Activated T-helper 1 cell treated with anti-CD3 and anti-CD28 coated beads, Interleukin-12 subunit alpha, Interleukin-12 subunit beta, Interleukin-2, Interleukin-4 antibody, amounts not matched to agents 30 ng/mL and 10 ng/mL and 1 ng/mL, durations not matched to agents 14 hours and 24 hours and 36 hours (primary cell): ENCODE measurements at places on chromosomes 16 and 17. TPM values are rescaled to one million over a fixed set of nuclear protein-coding genes. Genes with fewer than 3 reads are reported as not detected.
A peak's percentile ranks its signal among the peaks of the same experiment; 100 is the strongest.

Gene C16orf74
- total RNA-seq = 0.17 TPM in 1 of 2 replicates, not detected in the other

Gene SLC38A8
- not detected in 2 replicates for total RNA-seq

Gene NFE2L1
- 86.6 and 92.0 TPM in 2 replicates for total RNA-seq

Gene MYH2
- total RNA-seq = not detected in 2 replicates

Gene SLC16A6
- total RNA-seq = 3.0 and 3.8 TPM in 2 replicates

DNA sequence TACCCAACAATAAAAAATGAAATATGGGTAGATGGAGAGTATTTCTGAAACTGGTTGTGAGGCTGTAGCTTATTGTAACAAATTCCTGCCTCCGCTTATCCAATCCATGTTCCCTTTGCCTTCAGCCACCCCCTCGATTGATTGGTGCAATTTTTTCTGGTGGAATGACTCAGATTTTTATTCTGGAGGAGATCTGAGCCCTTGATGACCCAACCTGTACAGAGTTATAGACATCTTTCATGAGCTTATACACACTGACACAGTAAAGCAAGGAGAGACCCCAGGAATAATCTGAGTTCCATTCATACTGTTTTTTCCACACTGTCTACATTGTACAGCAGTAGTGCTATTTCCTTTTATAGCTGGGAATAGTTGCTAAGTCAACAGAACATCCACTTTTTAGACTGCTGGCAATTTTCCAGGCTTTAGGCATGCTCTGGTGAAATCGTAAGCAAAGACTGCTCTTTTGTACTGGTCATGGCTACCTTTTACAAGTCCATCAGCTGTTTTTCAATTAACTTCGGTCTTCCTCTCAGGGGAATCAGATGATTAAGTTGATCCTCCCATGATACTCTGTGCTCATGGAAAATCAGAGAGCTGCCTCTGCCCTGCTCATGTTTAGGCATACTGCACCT is 30.1 kb downstream of the CCL4 start:
- peaks cover 10% of the 10 kb centered on the region for H3K27me3 ChIP-seq
- no peak overlapping the region for H3K27ac ChIP-seq
- no peaks in the 10 kb centered on the region for H3K4me1 ChIP-seq

DNA sequence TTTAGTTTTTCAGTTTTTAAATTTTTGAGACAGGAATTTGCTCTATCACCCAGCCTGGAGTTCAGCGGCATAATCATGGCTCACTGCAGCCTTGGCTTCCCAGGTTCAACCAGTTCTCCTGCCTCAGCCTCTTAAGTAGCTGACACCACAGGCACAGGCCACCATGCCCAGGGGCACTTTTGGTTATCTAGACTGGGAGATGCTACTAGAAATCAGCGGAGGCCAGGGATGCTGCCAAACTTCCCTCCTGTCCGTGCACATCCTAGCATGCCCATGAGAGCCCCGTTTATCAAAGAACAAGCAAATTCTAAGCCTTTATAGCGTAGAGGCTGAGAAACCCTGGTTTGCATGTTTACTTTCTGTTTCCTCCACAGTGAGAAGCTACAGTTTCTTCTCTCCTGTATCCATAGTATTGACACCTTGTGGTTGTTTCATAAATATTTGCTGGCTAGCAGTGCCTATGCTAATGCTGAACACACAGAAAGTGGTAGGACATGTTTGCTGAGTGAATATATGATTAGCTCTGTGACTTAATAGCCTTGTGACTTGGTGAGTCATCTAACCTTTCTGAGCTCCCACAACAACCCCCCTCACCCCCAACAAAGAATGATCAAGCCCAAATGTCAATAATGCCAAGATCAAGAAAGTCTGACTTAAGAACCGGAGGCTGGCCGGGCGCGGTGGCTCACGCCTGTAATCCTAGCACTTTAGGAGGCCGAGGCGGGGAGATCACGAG is 39.2 kb upstream of the MAF start:
- H3K4me3 ChIP-seq = peak overlapping the region; percentile 38
- H3K4me1 ChIP-seq = peaks cover 55% of the 10 kb centered on the region
- no peak for DNase-seq
- no peaks in the 10 kb centered on the region for H3K27me3 ChIP-seq
- H3K36me3 ChIP-seq = peaks cover 4% of the 10 kb centered on the region
- H3K27ac ChIP-seq = peak overlapping the region; percentile 85

DNA sequence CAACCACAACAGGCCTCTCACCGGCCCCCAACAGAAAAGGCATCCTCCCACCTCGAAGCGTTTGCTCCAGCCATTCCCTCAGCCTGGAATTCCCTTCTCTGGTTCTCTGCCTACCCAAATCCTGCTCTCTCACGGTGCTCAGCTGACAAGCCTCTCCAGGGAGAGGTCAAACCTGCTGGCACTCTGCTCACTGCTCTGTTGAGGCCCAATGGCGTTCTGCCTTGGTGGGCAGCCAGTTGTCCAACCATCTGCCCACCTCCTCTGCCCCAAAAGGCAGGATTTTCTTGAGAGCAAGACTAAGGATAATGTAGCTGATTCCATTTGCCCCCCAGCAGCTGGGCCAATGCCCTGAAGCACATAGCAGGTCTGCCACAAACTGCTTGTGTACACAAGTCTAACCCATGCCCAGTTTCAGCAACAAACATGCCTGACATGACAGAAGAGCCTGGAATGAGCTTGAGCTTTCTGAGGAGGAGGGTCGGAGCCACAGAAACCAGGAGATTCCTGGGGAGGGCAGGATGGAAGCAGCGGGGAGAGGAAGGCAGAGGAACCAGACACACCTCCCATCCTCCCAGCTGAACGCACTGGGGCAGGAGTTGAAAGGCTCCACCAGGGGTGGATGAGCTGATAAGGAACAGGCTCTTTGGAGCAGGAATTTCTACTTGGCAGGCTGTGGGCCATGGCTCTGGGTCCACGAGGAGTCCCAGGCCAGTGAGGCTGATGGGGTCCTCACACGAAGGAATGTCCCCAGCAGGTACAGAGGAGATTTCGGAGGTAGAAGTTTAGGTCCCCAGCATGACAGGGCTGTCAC is 23.9 kb downstream of the ARHGAP27 start:
- peaks cover 42% of the 10 kb centered on the region for H3K4me1 ChIP-seq
- H3K27me3 ChIP-seq = no peaks in the 10 kb centered on the region
- H3K4me3 ChIP-seq = peak overlapping the region; percentile 98
- no peak for DNase-seq

DNA sequence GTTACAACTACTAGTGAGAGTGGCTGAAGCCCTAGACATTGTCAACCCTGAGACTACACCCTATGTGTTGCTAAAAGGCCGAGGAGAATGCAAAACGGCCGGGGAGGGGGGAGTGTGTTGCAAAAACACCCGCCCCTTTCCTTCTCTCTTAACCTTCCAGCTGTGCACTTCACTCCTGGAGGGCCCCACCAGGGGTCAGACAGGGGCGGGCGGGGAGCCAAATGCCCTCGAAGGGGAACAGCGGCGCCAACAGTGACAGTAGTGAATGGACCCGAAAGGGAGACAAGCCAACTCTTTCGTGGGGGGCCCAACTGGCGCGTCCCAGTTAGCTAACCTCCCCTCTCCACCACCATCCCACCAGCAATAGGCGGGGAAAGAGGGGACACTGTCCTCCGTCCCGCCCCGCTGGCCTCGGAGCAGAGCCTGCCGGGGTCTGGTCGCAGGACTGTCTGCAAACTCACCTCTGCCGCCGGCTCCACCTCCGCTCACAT is 352 bp downstream of the MARF1 start:
- peak overlapping the region; percentile 96 for H3K27ac ChIP-seq
- peak; percentile 65 for DNase-seq
- H3K27me3 ChIP-seq = no peaks in the 10 kb centered on the region
- H3K36me3 ChIP-seq = peaks cover 13% of the 10 kb centered on the region
- H3K4me3 ChIP-seq = peak overlapping the region; percentile 96

DNA sequence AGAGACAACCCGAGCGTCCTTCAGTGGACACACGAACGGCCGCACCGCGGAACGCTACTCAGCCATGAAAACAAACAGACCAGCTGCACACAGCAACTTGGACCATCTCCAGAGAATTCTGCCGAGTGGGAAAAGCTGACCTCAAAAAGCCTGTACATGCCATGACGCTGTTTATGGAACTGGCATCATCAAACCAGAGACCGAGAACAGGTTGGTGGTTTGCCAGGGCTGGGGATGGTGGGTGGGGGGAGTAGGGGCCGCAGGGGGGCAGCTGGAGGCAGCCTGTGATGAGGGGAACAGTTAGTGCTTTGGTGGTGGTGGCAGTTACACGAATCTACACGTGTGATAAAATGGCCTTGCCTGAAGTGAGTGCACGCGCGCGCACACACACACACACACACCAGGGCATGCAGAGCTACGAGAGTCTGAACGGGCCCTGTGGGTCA is 169.8 kb downstream of the LAT start:
- peaks cover 6% of the 10 kb centered on the region for H3K36me3 ChIP-seq
- H3K27me3 ChIP-seq = no peaks in the 10 kb centered on the region
- peaks cover 29% of the 10 kb centered on the region for H3K4me1 ChIP-seq
- H3K27ac ChIP-seq = no peak overlapping the region
- no peak overlapping the region for H3K4me3 ChIP-seq

DNA sequence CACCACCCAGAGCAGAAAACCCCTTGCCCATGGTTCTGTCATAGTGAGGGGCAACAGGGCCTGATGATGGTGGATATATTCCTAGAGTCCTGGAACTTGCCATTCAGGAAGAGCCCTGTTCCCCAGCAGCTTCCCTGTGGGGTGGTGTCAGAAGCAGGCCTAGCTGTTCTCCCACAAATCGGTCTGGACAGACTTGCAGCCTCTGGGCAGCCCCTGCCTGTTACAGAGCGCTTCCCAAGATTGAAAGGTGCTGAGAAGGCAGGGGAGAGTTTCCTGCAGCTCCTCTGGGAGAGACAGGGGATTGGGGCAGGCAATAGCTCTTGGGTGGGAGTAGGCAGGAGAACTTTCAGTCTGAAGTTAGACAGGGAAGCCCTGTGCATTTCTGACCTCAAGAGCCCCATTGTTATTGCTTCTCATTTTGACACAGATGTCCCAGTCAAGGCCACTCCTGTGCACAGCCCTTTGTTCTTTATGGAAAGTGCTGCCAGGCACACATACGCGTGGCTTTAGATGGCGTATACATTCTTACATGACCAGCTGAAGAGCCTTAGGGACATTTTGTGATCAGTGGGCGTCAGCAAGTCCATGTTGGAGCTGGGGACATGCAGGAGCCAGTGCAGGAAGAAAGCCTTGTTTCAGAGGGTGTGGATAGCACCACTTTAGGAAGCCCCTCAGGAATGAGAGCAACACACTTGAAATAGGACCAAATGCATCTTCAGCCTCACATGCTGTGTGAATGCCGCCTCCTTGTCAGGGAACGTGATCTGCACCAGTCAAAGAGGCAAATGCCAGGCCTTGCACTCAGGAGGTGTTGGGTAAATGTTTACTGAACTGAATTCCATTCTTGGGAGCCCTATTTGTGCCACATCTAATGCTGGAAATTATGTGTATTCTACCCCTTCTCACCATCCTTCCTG is 67.5 kb downstream of the GNAO1 start:
- peaks cover 35% of the 10 kb centered on the region for H3K27me3 ChIP-seq
- peaks cover 1% of the 10 kb centered on the region for H3K36me3 ChIP-seq
- no peak overlapping the region for H3K27ac ChIP-seq
- no peak overlapping the region for H3K4me3 ChIP-seq
- no peak for DNase-seq
- peaks cover 26% of the 10 kb centered on the region for H3K4me1 ChIP-seq

DNA sequence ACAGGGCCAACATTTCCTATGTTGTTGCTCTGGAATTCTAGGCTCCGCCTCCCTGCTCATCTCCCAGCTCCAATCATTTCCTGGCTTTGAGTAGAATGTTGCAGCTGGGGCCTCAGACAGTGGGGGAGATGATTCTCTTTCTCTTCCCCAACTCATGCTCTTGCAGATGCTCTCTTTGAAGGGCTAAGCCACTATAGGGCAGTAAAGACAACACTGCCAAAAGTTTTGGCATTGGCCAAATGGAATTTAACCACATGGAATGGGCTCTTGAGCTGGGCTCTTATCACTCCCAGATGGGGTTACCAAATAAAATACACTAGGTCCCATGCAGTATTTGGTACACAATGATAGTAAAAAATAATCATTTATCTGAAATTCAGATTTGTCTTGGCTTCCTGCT is 19.6 kb upstream of the EFCAB13 start:
- peaks cover 8% of the 10 kb centered on the region for H3K27me3 ChIP-seq
- no peak for DNase-seq
- H3K4me3 ChIP-seq = no peak overlapping the region
- H3K4me1 ChIP-seq = peaks cover 14% of the 10 kb centered on the region
- peaks cover 3% of the 10 kb centered on the region for H3K36me3 ChIP-seq

GRCh38 chr16:64858076-64858475 is 263.8 kb downstream of the CDH11 start:
- H3K4me1 ChIP-seq = no peaks in the 10 kb centered on the region
- DNase-seq = no peak
- no peak overlapping the region for H3K4me3 ChIP-seq

- H3K27ac ChIP-seq = no peak overlapping the region
- H3K36me3 ChIP-seq = no peaks in the 10 kb centered on the region
- no peak overlapping the region for H3K4me3 ChIP-seq
- no peaks in the 10 kb centered on the region for H3K27me3 ChIP-seq
Observed at GRCh38 chr17:55172612-55173011, 92.1 kb upstream of the HLF start.

GRCh38 chr16:61007694-61008093 is 1028.5 kb downstream of the CDH8 start:
- H3K27me3 ChIP-seq = no peaks in the 10 kb centered on the region
- H3K4me1 ChIP-seq = no peaks in the 10 kb centered on the region
- no peak for DNase-seq
- no peaks in the 10 kb centered on the region for H3K36me3 ChIP-seq
- H3K4me3 ChIP-seq = no peak overlapping the region

DNA sequence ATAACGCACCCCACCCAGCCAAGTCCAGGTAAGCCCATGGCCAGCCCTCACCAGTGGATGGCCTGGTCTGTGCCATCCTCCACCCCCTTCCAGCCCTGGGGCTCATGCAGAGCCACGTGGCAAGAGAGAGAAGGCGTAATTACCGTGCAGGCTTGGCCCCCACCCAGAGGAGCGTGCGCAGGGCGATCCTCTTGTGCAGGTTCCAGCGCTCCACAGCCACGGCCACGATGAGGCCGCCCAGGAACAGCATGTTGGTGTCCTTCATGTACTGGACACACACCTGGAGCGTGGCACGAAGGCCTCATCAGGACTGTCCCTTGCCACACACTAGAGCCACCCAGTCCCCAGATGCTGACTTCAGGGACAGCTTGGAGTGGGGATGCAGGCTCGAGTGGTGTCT is 6.7 kb downstream of the SLC13A5 start:
- H3K27me3 ChIP-seq = peaks cover 20% of the 10 kb centered on the region
- no peaks in the 10 kb centered on the region for H3K4me1 ChIP-seq
- no peaks in the 10 kb centered on the region for H3K36me3 ChIP-seq

GRCh38 chr17:21843318-21843865 is 151.1 kb downstream of the KCNJ18 start:
- peaks cover 2% of the 10 kb centered on the region for H3K27me3 ChIP-seq
- H3K27ac ChIP-seq = no peak overlapping the region
- H3K4me3 ChIP-seq = no peak overlapping the region
- H3K4me1 ChIP-seq = no peaks in the 10 kb centered on the region

DNA sequence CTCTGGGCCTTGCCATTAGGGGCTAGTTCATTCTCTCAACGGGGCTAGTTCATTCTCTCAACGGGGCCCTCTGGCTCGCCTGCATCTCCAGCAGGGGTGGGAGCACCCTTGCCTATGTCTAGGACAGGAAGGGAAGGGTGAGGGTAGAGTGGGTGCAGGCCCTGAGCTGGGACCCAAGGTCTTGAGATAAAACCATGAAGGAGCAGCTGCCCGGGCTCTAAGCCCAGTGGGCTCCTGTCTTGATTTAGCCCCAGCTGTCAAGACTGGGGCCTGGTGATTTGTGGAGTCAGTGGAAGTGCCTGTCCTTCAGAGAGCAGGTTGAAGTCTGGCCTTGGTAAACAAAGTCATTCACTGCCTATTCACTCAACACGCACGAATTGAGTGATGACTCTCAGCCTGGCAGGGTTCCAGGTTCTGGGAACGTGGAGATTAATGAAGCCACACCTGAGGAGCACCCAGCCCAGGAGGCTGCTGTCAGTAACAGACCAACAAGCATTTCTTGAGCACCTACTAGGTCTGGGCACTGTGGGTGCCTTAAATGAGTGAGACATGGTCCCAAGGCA is 35.4 kb downstream of the WNT3 start:
- DNase-seq = no peak
- no peak overlapping the region for H3K4me3 ChIP-seq
- no peaks in the 10 kb centered on the region for H3K4me1 ChIP-seq
- H3K27me3 ChIP-seq = no peaks in the 10 kb centered on the region
